ENCODE measurements at places on chromosomes 2 and 18.

DNA sequence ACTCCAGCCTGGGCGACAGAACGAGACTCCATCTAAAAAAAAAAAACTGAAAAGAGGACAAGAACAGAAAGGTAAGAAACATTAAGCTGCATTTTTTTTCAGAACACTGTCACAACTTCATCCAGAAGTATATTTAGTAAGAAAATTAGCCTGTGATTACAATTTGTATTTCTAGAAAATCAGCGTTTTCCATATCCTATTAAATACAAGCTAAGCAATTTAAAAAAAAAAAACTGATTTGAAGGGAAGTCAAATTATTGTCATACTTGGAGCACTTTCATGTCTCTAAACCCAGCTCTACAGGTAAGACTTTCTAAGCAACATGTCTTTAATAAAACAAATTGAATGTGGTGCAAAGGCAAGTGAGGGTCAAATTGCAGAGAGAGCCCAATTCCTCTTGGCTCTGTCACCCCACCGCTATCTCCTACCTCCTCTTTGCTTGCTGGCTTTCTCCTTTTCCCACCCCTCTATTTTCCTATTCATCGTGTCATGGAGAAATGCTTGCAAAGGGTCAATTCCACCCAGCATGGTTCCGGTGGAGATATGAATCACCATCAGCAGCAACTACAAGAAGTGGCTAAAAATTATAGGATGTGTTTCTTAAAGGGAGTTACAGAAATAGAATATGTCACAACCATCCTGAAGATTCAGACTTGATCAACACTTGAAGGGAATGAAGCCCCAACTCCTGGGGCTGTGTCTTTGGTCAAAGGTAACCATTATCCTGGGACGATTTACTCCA is 68.4 kb upstream of the BCL11A start:
- no peak for DNase-seq

DNA sequence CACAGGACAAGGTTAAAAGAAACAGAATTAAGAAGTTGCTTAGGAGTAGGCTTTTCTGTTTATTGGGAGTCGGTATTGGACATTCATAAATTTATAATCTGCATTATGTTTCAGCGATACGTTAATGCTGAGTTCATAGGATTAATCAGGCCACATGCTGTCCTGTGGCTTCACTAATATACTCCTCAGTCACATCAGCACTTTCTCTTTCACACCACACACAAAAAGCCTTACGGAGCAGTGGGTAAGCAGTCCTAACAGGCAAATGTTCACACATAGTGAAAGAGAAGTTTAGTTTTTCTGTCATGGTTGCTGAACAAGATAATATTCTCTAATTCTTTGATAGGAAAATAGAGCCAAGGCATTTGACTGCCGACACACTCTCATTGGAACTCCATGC is 411.7 kb upstream of the RAB12 start:
- DNase-seq = no peak

GRCh38 chr2:187422282-187422681 is 25.8 kb downstream of the CALCRL start:
- DNase-seq = no peak

GRCh38 chr2:52852006-52852405 is 915.6 kb upstream of the CHAC2 start:
- no peak for DNase-seq

- DNase-seq = no peak
Observed at GRCh38 chr2:85524336-85524908, 14.5 kb upstream of the MAT2A start.

GRCh38 chr2:100235098-100235497 is 87.2 kb downstream of the LONRF2 start:
- peak; percentile 10 for DNase-seq

GRCh38 chr2:37653805-37654378 is 17.6 kb downstream of the CDC42EP3 start:
- no peak for DNase-seq

GRCh38 chr18:23301972-23302371 is 151.1 kb upstream of the RIOK3 start:
- no peak for DNase-seq

All from NK-92 treated with Interleukin-12 subunit alpha and Interleukin-12 subunit beta, amount 100 ng/mL, for 24 hours (cell line).